ENCODE measurements at places on chromosomes 12 and 14.

DNA sequence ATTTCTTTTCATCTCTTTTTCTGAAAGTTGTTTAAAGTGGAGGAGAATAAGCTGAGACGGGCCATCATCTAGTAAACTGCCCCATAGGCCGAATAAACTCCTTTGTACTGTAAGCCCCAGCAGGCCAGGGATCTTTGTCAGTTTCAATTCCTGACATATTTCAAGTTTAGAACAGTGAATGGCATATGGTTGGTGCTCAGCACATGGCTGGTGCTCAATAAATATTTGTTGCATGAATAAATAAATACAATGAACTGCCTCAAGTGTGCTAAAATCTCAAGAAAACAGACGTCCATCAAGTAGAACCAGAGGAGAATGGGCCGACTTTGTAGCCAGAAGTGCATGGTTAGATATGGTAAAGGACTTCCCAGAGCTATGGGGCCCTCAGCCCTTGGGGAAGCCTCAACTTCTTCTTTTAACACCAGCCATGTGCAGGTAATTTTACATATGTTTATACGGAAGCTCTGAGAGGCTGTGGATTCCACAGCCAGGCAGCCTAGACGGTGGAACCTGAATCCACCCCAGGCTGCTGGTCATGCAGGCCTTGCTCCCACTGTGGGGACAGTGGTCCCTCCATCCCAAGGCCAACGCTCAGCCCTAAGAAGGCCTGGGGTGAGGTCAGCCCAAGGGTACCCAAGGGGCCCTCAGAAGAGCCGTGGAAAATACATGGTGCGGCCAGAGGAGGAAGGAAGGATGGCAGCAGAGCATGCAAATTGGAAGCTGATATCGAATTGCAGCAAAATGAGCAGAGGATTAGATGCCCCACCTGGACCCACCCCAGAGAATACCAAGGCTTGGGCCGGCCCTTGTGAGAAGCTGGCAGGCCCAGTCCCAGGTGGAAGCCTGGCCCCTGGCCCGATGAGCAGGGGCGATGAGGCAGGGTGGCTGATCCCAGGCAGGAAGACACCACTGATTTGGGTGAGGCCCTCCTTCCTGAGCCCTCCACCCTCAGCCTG is 8.7 kb upstream of the AQP2 start:
- no peak for ATAC-seq

DNA sequence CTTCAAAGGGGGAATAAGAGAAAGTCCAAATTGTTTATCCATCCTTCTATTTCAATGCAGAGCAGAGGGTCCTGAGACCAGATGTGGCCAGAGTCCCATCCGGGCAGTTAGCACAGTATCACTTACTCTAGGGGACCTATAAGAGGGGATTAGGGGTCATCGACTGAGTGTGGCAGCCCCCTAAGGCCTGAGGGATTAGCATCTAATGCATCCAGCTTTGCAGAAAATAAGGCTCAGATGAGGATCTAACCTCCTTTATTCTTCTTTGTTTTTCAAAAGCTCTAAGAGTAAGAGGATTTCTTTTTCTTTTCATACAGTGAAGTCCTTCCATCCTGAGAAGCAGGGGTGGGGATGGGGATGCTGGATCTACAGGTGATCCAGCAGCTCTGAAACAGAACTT is 43.5 kb downstream of the NEUROD4 start:
- no peak for ATAC-seq

DNA sequence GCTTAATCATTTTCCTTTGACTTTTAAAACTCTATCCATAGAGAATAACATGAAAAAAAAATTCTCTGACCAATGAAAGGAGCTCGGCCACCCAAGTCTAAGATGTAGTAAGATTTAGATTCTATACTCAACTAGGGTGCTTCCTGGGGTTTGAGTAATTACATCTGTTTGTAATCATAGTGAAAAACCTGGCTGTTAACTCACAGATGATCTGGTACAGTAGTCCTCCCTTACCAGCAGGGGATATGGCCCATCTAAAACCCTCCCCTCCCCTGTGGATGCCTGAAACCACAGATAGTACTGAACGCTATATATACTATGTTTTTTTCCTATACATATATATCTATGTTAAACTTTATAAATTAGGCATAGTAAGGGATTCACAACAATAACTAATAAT is 89.2 kb downstream of the DAAM1 start:
- ATAC-seq: no peak

- ATAC-seq: no peak
These were observed 2.0 kb downstream of the MYH7 start for GRCh38 chr14:23433457-23433856.

DNA sequence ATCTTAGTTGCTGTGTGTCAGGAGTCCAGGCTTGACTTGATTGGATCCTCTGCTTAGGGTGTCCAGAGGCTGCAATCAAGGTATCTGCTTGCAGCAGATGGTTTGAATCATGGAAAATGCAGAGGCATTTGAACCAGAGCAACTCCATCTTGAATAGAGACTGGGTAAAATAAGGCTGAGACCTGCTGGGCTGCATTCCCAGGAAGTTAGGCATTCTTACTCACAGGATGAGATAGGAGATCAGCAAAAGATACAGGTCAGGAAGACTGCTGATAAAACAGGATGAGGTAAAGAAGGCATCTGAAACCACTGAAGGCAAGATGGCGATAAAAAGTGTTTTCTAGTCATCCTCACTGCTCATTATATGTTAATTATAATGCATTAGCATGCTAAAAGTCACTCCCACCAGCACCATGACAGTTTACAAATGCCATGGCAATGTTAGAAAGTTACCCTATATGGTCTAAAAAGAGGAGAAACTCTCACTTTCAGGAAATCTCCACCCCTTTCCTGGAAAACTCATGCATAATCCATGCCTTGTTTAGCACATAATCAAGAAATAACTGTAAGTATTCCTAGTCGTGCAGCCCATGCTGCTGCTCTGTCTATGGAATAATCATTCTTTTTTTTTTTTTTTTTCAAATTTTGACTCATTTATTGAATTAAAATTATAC is 218.3 kb upstream of the CPNE8 start:
- ATAC-seq: no peak

All from esophagus mucosa (tissue), 1 donor.